ENCODE measurements at places on chromosomes 13 and 19.
A peak's percentile ranks its signal among the peaks of the same experiment; 100 is the strongest.

- ATAC-seq, result peak; percentile 96
These were observed at the start of gene EBI3 for GRCh38 chr19:4229179-4229931. Gene EBI3, plus strand, starts transcription at chr19:4229523. Its CDS starts 28 bp downstream, at chr19:4229551.

GRCh38 chr13:46801858-46802257, 4.9 kb upstream of the ESD start:
- no peak for ATAC-seq

DNA sequence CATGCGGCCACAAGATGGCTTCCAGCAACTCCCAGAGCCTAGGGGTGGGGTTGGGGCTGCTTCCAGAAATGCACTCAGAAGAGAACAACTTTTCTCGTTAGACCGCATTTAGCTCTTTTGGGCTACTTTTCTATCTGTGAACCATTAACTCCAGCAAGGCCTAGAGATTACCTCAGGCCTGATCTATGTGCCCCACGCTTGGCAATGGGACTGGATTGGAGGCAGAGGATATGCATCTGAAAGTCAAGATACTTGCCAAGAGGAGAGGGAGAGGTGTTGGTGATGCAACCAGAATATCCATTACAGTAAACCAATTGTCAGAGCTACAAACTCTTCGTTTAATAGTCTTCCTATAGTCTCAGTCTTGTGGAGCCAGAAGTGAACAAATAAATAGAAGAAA, 177.7 kb downstream of the TDRD3 start:
- ATAC-seq, result no peak

GRCh38 chr13:98778749-98779148, 26.3 kb upstream of the SLC15A1 start:
- no peak for ATAC-seq

GRCh38 chr19:1068009-1069001, 1.3 kb downstream of the ARHGAP45 start:
- peak; percentile 25 for ATAC-seq

GRCh38 chr13:30134578-30134977, 172.8 kb downstream of the KATNAL1 start:
- ATAC-seq, result no peak

DNA sequence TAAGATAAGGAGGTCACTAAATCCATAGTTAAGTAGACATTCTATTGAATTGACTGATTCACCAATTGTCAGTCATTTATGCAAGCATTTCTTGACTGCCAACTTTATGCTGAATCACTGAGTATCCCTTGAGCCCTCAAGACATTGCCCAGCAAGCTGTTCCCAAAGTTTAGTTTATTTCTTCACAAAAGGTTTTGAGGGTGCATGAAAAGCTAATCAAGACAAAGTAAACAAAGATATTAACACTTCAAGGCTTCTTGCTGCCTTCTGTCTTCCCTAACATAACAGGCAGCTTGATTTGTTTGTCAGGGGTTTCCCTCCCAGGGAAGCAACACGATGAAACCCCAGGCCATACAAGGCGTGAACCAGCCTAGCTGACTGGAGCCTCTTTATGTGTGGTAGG, 374.4 kb downstream of the SPRY2 start:
- ATAC-seq, result no peak

GRCh38 chr13:94065741-94066140, 413.7 kb downstream of the DCT start:
- no peak for ATAC-seq

DNA sequence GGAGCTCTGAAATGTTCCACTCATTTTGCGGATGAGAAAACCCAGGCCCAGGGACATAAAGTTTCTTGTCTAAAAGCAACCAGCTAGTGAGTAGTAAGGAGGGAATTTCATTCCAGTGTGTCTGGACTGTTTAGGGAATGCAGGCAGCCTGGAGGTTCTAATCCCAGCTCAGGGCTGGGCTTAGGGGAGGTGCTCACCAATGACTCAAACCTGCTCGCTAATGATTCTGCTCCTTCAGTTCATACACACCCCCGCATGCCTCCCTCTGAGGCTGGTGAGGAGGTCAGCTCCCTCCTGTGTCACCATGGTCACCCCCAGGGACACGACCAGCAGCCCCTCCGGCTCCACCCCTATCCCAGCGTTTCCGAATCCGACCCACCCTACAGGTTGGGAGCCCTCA, 34.6 kb downstream of the CYP4F2 start:
- ATAC-seq, result no peak

DNA sequence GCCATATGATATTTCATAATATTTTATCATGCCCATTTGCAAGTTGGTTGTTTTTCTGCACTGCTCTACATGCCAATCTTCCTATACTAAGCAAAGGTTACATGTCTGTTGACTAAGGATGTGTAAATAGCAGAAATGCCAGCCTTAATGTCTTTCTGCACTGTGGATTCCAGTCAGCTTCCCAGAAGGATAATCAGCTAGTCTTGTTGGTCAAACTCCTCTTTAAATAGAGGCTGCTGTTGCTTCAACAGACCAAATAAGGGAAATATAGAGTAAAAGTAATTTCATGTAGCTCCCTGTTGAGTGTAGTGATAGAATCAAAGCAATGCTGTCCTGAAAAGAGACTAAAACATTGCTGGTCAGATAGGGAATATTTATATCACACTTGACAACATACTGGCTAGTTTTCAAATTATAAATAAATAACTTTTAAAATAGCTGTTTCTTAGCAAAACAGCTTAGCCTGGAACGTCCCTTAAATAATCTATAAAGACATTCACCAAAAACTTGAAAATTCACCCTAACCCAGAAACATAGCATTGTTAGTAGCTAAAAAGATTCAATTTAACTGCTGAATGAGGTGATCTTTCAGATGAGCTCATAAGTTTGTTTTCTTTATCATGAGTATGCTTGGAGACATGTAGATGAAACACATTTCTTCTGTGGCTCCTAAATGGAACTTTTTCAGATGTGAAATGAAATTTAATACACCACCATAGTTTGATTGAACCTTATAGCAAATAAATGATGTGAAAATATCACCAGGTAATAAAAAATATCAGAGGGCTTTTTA, 56.6 kb downstream of the FRY start:
- ATAC-seq, result no peak

DNA sequence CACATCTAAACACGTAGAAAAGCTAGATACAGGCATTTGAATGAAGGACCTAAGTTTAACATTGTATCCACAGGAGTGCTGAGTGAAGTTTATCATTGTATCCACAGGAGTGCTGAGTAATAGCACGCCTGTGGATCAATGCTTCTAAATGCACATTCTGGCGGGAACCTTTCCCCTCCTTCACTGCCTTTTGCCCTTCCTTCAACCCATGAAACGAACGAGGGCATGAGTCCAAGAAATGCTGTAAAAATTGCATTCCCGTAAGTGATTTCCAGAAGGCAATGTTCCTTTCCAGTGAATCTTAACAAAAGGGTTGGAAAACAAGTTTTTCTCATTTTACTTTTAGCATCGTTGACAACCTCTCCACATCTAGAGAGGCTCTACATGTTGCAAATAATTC, 88.1 kb downstream of the ZDHHC20 start:
- no peak for ATAC-seq

DNA sequence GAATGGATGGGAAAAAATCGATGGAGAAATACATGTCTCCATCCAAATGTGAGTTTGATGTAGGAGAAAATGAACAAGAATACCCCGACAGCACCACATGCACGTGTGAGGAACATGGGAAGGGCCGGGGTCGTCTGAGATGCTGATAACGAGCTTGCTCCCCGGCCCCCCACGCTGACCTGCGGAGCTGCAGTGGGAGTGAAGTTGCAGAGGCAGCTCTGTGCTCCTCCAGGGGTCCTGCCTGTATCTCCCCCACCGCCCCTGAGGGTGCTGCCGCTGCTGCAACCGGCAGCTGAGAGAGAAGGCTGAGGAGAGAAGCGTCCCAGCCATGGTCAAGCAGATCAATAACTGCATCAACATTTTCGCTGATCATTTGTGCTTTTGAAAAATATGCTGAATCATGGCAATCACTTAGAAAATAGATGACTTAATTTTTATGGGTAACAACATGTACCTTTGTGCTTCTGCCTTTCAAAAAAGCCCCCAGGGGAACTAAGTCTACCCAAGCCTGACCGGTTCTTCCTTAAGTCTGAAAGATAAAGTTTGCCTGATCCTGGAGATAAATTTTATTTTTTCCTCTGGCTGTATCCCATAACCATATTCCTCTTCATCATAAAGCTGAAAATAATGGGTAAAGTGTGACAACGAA, 18.2 kb upstream of the NAXD start:
- ATAC-seq, result no peak

DNA sequence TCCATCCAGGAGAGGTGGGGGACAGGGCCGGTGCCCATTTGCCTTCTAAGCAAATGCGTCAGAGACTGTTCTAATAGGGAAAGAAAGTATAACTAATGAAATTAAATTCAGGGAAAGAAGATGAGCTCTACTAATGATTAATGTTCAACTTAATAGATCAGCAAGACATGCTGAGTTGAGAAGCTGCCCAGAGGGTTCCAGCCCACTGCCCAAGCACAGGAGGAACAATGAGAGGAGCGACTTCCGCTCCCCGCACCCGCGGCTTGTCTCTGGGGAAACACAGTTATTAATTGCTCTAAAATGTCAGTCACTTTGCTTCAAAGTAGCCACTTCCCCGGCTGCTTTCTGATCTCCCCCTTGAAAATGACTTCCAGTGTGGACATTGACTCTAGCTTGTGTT, 331.3 kb downstream of the UQCRFS1 start:
- no peak for ATAC-seq

DNA sequence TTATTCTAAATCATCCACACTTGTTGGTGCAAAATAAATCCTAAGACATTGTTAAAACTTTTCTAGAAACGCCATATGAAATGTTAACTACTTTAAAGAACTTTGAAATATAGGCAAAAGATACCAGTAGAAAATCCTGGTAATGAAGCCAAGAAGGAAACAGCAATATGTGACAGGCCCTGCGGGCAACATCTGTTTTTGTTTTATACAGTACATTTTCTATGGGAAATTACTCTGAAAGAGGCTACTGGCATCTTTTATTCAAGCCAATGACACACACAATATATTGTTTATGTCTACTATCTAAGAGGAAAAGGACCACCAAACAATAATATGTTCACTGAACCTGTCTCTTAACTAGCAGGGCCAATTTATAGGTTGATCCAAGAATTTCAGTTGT, 829.7 kb downstream of the PCDH17 start:
- ATAC-seq, result no peak

- no peak for ATAC-seq
These were observed 117.9 kb downstream of the ITGBL1 start for GRCh38 chr13:101570410-101570809.

GRCh38 chr13:26881154-26881553, 120.6 kb upstream of the GPR12 start:
- no peak for ATAC-seq

DNA sequence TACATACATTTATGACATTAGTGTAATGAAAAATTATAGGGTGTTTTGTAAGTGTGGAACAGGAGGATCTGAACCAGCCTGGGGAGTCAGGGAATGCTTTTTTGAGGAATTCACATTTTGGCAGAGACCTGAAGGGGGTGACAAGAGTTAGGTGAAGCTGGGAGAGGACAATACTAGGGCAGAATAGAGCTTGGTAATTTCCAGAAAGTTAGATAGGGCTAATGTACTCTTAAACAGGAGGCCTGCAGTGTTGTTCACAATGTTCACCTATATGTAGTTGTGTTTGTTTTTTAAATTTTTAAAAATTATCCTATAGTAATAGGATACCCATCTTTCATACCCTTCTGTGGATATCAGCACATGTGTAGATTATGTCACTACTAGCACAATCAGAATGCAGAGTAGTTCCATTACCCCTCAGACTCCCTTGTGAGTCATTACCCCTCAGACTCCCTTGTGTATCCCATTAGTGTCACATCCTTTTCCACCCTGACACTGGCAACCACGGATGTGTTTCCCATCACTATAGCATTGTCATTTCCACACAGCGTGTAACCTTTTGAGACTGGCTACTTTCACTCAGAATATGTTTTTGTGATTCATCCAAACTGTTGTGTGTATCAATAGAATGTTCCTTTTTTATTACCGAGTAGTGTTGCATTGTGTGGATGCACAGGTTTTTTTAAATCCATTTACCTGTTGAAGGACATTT, 43.1 kb downstream of the PCCA start:
- ATAC-seq, result peak; percentile 72

GRCh38 chr19:704447-704741, 4.3 kb upstream of the PALM start:
- ATAC-seq, result no peak

DNA sequence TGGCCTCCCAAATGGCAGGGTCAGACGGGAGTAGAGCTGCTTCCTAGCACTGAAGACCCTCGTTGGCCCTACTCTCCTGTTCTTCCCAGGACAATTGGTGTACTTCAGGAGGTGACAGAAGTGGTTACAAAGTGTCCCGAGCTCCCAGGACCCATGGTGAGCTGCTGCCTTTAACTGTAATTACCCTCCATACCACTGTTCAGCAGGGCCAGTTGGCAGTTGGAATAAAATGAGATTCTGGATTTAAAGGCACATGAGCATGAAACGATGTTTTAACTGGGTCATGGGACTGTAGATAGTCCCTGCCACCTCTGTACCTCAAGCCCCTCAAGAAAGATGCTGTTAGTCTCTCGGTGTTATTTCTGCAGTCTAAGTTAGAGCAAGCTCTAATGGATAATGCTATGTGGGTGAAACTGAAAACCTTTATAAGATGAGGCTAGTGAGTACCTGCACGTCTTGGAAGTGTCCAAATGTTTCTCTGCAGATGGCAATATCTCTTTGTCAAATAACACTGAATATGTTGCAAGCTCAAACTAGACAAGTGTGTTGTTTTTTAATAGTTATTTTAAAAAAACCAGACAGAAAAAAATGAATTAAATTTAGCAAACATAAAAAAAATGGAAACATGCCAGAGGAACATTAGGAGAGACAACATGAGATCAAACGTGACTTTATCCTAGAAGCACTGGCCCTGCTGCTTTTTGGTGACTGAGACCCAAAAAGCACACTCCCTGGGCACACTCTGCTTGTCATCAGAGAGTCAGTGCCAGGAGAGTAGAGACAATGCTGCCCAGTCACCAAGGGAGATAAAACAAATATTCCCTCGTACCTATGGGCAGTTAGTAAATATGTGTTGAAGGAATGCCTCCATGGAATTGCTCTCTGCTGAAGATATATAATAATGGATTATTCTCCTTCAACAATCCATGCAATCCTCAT, 266.3 kb downstream of the LMO7 start:
- ATAC-seq, result no peak

- no peak for ATAC-seq
These were observed 322.7 kb downstream of the FOXO1 start for GRCh38 chr13:40343550-40344269.
